ENCODE measurements at places on chromosomes 11 and 22.

GRCh38 chr11:76684516-76684915, 14.0 kb upstream of the LRRC32 start:
- DNase-seq = no peak

DNA sequence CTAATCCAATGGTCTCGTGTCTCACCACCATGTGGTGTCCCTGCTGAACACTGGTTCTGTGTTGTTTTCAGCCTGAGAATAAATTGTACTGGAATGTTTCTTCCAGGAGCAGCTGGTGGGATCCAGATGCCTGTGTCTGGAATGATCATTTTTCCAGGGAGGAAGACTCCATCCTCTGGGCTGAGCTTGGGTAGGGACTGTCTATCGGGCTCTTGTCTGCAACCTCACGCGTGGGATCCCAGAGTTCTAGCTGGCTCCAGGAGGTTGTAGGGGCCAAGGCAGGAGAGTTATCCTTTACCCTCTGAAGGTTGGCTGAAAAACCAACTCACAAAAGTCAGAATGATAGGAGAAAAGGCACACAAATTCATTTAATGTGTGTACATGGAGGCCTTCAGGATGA, 144.1 kb upstream of the B3GAT1 start:
- DNase-seq = no peak

GRCh38 chr11:116698080-116698479, 74.7 kb downstream of the BUD13 start:
- DNase-seq = no peak

DNA sequence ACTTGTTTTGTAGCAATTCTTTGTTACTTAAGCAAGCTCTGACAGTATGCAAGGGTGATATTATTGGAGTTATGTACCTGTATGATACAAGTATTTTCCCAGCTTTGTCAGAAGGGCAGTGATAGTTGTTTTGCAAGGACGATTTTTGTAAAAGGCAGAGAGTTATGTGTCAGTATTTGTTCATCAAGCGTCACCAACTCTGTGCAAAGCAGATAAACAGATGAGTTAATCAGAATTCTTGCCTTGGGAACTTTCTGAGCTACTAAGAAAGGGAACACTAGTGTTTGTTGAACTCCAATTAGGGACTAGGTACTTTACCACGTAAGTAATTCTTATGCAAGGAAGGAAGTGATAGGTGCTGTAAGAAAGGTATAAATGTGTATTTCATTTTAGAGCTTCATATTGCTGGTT, 1.4 kb downstream of the USP47 start:
- DNase-seq = peak; percentile 55

DNA sequence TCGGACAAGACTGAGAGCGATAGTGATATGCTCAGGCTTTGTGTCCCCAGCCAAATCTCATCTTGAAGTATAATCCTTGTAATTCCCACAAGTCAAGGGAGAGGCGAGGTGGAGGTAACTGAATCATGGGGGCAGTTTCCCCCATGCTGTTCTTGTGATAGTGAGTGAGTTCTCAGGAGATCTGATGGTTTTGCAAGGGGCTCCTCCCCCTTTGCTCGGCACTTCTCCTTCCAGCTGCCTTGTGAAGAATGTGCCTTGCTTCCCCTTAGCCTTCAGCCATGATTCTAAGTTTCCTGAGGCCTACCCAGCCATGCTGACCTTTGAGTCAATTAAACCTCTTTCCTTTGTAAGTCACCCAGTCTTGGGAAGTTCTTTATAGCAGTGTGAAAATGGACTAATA, 7.5 kb upstream of the FOLR2 start:
- DNase-seq = no peak

- peak; percentile 18 for DNase-seq
These were observed 30.3 kb downstream of the SLC22A6 start for GRCh38 chr11:62954478-62954877.

DNA sequence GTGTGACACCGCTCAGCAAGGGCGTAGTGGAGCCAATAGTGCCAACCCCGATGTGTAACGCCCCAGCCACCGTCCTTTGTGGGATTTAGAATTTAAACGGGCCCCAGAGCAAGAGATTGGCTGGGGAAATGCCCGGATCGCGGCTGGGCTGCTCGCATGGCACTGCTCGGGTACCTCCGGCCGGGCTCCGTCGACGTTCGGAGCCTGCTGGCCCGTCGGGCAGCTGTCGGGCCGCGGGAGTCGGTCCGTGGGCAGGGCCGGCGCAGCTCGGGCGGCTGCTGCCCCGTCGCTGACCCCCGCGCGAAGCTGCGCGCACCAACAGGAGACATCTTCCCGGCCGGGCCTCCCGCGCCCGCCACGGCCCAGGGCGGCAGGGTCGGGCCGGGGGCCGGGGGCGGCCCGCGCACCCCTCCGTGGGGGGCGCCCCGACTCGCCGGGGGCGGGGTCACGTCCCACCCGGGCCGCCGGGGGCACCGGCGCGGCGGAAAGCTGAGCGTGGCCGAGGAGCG, 1.3 kb upstream of the KDM2A start:
- no peak for DNase-seq

Measured in NAMALWA (cell line).